ENCODE measurements at places on chromosomes 12 and 14. TPM values are rescaled to one million over a fixed set of nuclear protein-coding genes. Genes with fewer than 3 reads are reported as not detected.

Gene PPM1H
- total RNA-seq = 55.9 TPM

DNA sequence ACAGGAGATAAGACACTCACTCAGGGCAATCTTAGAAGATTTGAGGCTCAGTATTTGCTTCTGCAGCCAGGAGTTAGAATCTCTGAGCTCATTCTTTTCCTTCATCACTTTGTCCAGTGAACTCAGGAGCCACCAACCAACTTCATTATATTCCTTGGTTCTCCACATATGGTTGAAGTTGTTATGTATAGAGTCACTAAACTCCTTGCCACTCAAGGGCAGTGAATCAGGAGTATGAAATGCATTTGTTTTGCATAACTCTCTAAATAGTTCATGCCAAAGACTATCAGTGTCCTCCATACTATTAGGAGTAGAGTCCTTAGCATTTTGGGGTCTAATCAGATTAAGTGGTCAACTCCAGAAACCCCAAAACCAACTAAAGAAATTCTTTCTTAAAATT, 150.6 kb downstream of the CCDC59 start:
- no peaks in the 10 kb centered on the region for H3K36me3 ChIP-seq
- no peak overlapping the region for H3K4me3 ChIP-seq
- H3K27me3 ChIP-seq = no peaks in the 10 kb centered on the region
- DNase-seq = no peak

GRCh38 chr12:67590149-67590790, 58.3 kb upstream of the DYRK2 start:
- no peak overlapping the region for H3K27ac ChIP-seq
- H3K27me3 ChIP-seq = peaks cover 3% of the 10 kb centered on the region
- H3K4me3 ChIP-seq = no peak overlapping the region
- DNase-seq = no peak

Gene TRPV4
- total RNA-seq = 2.2 TPM

Gene NDUFA9
- total RNA-seq = 68.1 TPM

DNA sequence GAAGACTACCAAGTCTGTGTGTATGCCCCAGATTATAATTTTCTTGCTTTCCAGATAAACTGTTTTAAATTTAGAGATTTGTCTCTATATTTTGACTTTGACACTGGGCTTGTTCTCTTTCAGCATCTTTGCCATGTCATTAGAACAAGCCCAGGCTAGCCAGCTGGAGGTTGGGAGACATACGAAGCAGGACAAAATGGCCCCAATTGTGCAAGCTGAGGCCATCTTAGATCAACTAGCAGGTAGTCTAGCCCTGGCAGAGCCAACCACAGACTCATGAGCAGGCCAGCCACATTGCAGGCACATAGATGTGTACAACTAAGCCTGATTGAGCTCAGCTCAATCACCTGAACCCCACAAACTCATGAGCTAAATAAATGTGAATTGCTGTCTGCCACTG, 321.4 kb downstream of the ATP23 start:
- DNase-seq = no peak
- H3K36me3 ChIP-seq = no peaks in the 10 kb centered on the region
- H3K4me3 ChIP-seq = no peak overlapping the region

Gene PTGDR
- total RNA-seq = not detected

DNA sequence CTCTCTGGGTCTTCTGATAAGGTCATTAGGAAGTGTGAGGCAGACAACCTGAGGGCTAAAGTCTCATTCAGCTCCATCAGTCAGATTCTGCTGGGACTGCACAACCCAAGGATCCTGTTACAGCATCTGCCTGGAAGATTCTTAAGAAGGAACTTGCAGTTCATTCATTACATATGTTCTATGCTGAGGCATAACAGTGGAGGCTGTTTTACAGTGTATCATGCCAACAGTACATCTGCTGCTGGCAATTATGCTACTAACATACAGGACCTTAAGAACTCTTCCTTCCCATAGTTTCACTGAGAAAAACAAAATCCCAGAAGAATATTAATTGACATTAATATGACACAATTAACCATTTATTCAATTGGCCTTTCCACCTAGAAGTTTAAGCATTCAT, 968.6 kb downstream of the DIO2 start:
- H3K4me3 ChIP-seq = no peak overlapping the region
- no peak for DNase-seq
- H3K36me3 ChIP-seq = no peaks in the 10 kb centered on the region

GRCh38 chr12:89935850-89936249, 227.2 kb upstream of the ATP2B1 start:
- no peak for DNase-seq
- no peak overlapping the region for H3K27ac ChIP-seq
- H3K36me3 ChIP-seq = no peaks in the 10 kb centered on the region

All from chondrocyte (in vitro differentiated cells).